ENCODE measurements at places on chromosomes 3 and 15.

GRCh38 chr3:134852893-134853351, 57.9 kb downstream of the EPHB1 start:
- no peak for DNase-seq

GRCh38 chr3:185365291-185366073, 2.5 kb downstream of the MAP3K13 start:
- no peak for DNase-seq

- peak; percentile 3 for DNase-seq
Measured at GRCh38 chr3:17442332-17443049, 299.9 kb downstream of the TBC1D5 start.

DNA sequence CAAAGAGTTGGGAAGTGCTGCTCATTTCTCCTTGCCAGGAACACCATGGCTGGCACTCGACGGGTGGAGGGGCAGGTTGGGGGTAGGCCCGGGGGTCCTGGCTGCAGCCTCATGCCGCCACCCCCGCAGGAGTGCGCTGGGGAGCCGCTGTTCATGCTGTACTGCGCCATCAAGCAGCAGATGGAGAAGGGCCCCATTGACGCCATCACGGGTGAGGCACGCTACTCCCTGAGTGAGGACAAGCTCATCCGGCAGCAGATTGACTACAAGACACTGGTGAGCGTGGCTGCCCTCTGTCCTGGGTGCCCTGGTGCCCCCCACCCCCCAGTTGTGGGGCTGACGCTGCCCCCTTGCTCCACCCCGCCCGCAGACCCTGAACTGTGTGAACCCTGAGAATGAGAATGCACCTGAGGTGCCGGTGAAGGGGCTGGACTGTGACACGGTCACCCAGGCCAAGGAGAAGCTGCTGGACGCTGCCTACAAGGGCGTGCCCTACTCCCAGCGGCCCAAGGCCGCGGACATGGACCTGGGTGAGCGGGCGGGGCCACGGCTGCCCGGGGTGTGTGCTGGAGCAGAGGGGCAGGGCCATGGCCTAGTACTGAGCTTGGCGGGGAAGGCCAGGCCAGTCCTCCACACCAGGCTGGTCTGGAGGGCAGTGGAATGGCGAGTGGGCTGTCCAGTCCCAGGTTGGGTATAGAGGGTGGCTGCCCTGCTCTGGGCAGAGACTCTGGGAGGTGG, 45.1 kb downstream of the PLXNA1 start:
- DNase-seq: no peak

GRCh38 chr15:70433586-70434324, 329.6 kb downstream of the UACA start:
- DNase-seq: no peak

DNA sequence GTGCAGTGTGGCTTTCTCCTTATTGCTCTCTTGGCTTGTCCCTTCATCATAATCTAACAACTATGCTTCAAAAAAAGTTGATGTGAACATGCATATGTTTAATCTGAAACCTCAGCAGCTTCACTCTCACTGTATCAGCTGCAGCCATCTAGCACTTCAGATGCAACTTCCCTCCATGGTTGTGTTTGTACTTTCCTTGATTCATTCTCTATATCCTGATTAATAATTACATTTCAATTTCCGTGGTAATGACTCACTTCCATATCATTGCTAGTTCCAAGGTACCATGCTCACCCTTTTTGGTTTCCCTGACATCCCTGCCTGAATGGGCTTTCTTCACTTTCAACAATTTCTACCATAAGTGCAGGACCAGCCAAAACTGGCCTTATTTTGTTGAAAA, 51.2 kb downstream of the MDFIC2 start:
- DNase-seq: no peak

GRCh38 chr3:87036671-87037070, 45.7 kb upstream of the VGLL3 start:
- DNase-seq: no peak

DNA sequence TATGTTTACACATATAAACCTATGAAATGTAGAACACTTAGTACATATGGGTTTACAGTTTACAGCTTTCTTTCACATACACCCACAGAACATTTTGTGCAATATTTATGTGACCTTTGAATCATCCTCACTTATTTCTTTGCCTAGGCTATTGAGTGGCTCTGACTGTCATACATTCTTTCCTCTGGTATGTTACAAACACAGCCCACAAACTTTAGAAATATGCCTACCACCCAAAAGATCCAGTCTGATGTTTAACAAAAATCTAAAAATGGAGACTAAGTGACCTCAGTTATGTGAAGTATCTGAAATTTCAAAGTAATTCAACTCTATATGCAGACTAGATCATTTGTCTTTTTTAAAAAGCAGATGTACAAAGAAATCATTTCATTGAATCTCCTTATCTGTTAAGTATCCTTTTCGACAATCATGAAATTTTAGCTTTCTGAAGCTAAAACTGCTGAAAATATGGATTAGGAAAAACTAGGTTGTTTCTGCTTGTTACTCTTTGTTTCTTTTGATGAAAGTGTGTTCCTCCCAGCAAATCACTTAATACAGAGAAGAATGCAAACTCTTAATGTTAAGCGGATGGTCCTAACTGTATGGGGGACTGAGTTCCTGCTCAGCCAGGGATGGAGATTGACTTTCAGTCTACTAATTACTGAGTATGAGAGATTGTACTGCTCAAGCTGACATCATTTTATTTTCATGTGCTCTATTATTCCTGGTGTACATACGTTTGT, 27.7 kb downstream of the CCDC54 start:
- DNase-seq: peak; percentile 84

DNA sequence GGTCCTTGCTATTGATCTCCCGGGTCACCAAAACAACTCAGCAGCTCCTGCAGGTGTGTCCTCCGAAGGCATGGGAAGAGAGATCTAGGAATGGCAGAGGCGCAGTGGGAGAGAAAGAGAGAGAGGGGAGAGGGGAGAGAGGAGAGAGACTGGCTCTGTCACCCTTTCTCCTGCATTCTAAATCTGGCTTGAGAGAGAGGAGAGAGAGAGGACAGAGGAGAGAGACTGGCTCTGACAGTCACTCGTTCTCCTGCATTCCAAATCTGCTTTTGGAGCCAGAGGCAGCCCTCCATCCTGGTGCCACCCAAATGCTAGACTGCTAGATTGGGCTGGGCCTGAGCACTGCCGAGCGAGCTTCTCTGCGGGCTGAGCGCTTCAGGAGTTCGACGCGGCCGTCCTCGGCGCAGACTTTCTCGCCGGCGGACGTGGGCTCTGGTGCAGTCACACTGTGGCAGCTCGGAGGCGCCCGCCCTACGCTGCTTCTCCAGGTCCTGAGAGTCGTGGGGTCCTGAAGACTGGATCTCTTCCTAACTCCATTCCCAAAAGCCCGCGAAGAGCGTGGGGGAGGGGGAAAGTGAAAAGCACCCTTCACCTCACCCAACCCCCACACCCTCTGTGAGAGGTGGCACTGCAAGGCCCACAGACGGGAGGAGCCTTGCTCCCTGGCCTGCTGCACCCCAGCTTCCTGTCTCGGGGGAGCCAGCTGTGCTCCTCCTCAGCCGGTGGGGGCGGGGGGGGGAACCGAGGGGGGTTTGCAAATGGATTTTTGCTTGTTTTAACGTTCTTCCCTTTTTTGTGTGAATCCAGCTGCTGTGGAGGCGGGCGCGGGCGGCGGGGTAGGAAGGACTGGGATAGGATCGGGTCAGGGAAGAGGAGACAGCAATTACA, 222.3 kb downstream of the MEIS2 start:
- DNase-seq: no peak

DNA sequence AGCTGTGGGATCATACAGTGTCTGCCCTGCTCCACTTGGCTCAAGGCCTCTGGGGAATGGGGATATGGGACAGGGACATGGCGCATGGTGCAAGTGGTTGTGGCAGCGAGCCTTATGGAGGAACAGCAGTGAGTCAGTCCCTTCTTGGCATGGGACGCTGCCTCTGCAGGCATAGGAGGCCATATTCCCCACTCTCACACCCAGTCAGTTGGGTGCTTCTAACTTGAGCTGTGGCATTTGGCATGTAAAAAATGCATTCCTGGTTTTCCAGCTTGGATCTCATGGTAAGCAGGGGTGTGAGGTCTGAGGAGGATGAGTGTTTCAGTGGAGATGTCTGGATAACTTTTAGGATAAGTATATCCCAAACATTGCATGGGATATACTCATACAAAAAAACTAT, 31.6 kb upstream of the UBE2Q2 start:
- peak; percentile 27 for DNase-seq

- DNase-seq: no peak
Measured at GRCh38 chr15:22810033-22810852, 23.8 kb downstream of the NIPA1 start.

- no peak for DNase-seq
Measured at GRCh38 chr3:169965562-169966427, 812 bp upstream of the SEC62 start.

DNA sequence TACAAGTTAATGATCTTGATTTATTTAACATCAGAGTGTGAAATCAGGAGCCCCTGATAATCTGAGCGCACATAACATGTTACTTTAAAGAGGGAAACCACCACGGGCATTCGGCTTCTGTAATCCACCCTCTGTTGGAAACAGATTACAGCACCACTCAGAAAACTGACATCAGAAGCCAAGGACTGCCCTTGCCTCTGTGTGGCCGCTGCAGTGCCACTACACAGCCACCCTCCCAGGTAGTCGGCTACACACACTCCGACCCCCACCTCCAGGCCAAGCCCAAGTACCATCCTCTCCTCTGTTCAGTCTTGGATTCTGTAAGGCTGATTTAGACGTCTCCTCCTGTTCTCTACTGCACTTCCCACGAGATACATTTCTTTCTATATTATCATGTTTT, 251.7 kb downstream of the GABRB3 start:
- no peak for DNase-seq

GRCh38 chr3:76698136-76698706, 341.7 kb upstream of the ROBO2 start:
- no peak for DNase-seq

GRCh38 chr3:30081904-30082303, 524.5 kb upstream of the TGFBR2 start:
- DNase-seq: no peak

- no peak for DNase-seq
Measured at GRCh38 chr3:101807888-101808287, 28.9 kb downstream of the NXPE3 start.
